ENCODE measurements at places on chromosomes 11 and 22.

DNA sequence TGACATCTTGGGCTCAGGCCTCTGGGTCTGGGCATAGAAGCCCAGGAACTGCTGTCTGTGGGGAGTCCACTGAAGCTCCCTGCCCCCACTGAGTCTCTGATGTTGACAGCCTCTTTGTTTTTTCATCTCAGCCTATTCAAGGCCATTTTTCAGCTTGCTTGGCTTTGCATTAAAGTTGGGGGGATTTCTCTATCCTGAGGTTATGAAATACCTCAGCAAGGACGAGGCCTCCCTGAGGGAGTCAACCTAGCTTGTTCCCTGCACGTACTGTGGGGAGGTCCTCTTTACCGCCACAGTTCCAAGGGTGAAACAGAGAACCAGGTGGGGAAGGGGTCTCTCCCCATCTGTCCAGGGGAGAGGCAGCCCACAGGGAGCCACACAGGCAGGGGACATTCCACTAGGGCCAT lies 8.4 kb downstream of the KCNQ1OT1 start:
- DNase-seq, result no peak

GRCh38 chr11:132054822-132055221 lies 684.4 kb downstream of the NTM start:
- DNase-seq, result no peak

DNA sequence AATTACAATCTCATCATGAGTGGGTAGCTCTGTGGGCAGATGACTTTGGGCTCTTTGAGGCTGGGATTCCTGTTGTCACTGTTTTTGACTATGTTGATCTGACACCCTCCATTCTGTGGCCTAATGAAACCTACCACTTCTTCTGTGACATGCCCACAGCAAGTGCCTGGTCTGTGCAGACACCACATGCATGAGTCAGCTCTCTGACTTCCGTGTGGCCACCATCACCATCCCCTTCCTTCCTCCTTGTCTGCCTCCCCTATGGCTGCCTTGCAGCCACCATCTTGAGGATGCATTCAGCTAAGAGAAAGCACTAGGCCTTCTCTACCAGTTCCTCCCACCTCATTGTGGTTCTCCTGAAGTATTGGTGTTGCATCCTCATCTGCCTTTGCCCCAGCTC lies 15.3 kb upstream of the OR10V1 start:
- DNase-seq, result no peak

- no peak for DNase-seq
These were observed 6.7 kb upstream of the PPARA start for GRCh38 chr22:46143491-46144147.

DNA sequence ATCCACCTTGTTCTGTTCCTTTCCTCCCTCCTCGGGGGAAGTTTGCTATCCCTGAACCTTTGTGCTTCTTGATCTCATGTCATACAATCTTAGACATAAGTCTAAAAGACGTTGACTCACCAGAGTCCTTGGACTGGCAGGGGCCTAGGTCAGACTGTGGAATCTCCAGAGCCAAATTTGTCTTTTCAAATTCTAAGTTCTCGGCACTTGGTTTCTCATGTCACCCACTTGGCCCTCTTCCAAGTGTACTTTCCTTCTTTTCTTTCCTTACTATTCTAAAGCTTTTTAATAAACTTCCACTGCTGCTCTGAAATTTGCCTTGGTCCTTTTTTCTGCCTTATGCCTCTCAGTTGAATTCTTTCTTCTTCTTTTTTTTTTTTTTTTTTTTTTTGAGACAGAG lies 30.1 kb upstream of the SMPD1 start:
- DNase-seq, result no peak

GRCh38 chr11:17388609-17389210 lies at the start of gene KCNJ11:
KCNJ11 (minus strand) TSS chr11:17388659; CDS start chr11:17388091, 568 bp downstream.
- no peak for DNase-seq

DNA sequence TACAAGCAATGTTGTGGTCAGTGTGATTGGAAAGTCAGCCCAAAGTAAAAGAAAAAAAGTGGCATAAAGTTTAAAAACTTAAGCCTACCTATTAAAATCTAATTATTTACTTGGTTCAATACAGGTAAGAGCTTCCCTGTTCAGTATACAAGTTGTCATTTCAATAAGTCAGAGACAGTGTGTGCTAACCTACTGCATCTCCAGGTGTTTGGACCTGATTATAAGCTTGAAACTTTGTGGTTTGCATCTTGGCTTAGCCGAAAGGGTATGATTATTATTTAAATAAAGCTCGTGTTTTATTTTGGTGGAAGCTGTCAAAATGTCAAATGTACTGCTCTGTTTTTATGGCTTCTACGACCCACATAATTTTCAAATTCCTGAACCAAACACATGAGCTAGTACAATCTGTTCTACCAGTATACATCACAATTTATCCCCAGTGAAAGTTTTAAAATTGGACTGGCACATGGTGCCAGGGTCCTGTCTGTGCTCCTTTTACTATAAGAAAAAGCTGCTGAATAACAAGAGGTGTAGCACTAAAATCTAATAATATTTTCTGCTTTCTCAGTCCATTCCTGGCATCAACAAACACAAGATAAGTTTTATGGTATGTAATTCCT lies 103.9 kb upstream of the ANO3 start:
- no peak for DNase-seq

DNA sequence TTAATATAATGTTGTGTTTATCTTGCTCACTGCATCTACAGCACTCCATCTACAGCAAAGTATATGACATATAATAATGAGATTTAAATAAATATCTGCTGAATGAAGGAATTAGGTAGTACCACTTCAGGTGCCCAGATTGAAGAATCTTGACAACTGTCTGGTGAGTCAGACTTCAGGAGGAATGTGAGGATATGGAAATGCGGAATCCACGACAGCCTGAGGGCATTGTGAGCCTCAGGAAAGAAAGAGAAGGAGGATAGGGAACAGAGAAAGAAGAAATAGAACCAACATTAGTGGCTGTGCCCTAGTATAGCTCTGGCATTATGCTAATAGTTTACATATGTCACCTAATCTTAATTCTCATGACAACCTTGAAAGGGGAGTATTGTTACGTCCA lies 304.4 kb downstream of the AASDHPPT start:
- no peak for DNase-seq

GRCh38 chr22:27880778-27881394 lies 38.2 kb downstream of the PITPNB start:
- DNase-seq, result no peak

GRCh38 chr11:34938611-34939010 lies 22.2 kb downstream of the PDHX start:
- no peak for DNase-seq

DNA sequence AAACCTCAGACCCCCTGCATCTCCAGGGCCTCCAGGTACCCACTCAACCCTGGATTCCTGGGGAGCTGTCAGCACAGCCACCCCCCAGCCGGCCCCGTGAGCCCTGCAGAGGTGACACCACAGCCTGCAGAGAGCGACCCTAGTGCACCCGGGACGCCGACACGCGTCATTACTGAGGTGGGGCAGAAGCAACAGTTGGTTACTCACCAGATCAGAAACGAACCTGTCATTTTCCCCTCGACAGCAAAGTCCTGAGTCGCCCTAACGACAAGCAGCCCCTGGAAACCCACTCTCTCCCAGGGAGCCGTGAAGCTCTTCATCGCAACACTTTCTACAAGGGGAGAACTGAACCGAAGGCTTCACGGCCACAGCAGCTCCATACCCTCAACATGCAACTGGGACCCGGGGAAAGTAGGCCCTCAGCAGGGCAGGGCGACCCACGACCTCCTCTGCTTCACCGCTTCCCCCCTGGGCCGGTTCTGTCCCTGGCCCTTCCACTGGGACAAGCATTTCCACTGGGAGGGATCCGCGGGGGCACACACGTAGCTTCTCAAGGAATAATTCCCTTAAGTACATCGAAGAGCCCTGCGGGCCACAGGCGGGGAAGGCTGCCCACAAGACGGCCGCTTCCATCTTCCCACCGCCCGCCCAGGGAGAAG lies 1.6 kb downstream of the BRD1 start:
- peak; percentile 54 for DNase-seq
